ENCODE measurements at places on chromosomes 5 and 9.

DNA sequence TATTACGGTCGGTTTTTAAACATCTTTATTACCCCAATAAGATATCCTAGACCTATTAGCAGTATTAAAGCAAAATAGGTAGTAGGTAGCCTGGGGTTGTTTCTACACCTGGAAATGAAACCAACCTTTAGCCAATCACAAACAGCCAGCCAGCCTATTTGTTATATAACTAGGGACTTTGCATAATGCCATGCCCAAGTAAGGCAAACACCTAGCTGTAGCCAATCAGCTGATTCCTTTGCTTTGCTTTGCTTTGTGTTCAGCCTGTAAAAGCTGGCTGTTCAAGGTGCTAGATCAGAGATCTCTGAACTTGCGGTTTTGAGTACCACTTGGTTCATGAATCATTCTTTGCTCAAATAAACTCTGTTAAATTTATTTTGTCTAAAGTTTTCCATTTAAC, 46.5 kb upstream of the SETD9 start:
- no peak for DNase-seq

DNA sequence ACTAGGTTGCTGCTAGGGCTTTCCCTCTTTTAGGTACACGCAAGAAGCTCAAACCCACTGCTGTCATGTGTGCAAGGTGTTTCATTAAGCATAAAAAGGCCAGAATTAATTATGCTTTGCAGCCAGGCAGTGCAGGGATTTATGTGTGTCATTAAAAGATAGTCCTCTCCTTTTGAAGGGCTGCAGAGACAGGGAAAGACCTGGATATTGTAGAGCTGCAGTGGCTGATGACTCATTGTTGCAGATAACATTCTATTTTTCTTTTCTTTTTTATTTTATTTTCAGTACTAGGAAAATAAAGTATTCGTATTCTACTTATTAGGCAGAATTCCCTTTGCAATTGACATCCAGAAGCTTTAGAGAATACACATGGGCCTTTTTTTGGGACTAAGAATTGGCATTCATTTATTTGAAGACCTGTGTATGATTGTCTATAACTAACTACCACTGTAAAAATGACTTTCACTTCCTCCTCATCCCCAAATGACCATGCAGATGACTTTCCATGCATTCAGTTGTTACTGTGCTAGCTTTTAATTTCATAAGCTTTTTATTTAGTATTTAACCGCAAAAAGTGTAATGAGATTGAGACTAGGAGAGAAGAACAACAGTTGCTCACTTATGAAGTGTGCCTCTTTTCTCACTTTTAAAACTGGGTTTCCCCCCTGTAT, 113.0 kb downstream of the PAM start:
- peak; percentile 17 for DNase-seq

DNA sequence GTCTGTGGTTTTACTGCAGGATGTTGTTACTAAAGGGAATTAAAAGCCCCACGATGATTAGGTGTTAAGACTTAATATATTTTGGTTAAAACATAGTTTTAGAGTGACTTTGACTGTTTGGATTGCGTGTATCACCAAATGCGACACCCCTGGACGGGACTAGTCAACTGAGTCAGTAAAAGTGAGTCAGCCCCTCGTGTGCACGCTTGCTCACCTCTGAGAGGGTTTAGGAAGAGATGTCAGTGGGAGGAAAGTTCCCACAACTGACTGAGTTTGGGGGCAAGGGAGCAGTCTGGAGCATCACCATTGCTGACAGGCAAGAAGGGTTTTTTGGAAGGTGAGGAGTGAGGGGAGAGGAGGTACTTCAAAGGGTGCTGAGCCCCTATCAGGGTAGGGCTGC, 14.4 kb upstream of the DMRT3 start:
- peak; percentile 81 for DNase-seq

GRCh38 chr5:5380298-5380697, 42.2 kb upstream of the ICE1 start:
- no peak for DNase-seq

GRCh38 chr5:177209610-177210009, 76.0 kb downstream of the NSD1 start:
- DNase-seq = no peak

GRCh38 chr9:20290257-20290656, 332.0 kb downstream of the MLLT3 start:
- DNase-seq = no peak

DNA sequence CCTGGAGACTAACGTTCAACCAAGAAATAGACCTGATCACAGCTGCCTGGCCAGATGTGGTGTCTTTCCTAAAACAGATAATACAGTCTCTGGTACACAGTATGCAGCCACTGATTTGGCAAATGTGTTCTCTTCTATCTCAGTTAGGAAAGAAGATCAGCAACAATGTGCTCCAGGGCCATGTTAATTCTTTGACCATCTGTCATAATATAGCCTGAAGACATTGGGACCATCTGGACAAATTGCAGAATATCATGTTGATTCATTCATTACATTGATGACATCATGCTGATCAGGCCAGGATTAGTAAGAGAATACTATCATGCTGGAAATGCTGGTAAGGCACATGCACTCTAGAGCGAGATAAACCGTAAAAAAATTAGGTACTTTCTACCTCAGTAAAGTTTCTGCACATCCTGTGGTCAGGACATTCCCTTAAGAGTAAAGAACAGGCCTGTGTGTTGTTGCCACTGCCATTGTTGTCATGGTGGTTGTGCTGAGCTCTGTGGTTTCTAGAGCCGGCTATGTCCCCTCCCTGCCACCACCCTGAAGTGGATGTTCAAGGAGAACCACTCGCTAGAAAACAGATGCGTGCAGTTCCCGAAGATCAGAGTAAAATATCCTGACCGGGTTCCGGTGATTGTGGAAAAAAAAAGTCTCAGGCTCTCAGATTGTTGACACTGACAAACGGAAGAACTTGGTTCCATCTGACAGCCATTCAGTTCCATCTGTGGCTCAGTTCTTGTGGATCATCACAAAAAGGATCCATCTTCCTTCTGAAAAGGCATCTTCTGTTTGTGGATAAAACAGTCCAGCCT, 6.4 kb upstream of the JMY start:
- peak; percentile 95 for DNase-seq

DNA sequence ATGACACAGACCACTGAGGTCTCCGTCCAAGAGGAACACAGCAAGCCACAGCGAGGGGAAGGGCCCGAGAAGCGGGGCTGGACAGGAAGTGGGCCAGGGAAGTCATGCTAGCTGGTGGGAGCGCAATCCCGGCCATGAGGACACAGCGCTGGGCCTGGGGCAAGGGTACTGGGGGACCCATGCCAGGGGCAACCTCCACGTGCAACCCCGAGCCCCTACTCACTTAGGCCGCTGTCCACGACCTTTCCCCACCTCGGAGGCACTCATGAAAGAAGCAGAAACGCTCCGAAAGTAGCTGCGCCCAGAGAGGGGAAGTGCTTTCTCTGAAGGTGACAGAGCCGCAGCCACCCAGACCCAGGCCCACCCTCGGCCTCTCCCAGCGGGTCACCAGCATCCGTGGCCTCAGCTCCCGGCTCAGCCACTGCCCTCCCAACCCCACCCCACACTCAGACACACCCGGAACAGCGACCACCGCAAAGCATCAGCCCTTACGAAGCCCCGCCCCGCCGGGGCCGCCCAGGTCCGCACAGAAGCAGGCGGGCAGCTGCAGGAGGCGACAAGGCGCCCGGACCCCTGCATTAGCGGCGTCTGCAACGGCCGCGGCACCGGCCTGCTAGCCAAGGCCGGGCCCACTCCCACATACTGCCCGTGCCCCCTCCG, 782 bp downstream of the BICD2 start:
- peak; percentile 18 for DNase-seq

DNA sequence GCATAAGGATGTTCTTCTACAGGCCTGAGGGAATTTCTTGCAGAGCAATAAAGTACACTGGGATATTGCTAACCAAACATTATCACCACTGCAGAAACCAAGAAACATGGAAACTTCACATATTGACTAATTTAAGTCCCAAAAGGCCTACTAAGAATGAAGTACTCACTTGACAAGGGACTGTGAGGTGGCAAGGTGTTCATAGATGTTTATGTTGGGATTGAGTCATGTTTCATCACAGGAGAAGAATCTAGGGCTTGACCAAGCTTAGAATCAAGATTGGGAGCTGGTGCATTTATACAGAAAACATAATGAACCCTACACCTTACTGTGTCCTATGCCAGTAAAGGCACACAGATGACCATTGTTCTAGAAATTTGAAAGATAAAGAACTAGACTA, 56.7 kb upstream of the GAS1 start:
- peak; percentile 27 for DNase-seq

DNA sequence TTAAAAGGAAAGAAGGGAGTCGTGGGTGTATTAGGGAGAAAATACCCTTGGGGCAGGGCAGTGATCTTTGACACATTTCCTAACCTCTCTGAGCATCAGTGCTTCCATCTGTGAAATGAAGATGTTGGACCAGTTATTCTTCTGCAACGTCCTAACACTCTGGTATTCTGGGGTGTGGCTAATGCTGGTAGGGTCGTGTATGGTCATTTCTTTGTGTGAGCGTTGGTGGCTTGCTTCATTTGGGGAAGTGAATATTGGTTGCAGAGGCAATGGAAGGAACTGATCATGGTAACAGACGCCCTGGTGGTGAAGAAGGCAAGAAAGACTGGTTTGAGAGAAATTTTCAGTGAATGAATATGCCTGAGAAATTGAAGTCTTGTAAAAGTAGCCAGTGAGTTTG, 67.9 kb upstream of the TTC23L start:
- no peak for DNase-seq

DNA sequence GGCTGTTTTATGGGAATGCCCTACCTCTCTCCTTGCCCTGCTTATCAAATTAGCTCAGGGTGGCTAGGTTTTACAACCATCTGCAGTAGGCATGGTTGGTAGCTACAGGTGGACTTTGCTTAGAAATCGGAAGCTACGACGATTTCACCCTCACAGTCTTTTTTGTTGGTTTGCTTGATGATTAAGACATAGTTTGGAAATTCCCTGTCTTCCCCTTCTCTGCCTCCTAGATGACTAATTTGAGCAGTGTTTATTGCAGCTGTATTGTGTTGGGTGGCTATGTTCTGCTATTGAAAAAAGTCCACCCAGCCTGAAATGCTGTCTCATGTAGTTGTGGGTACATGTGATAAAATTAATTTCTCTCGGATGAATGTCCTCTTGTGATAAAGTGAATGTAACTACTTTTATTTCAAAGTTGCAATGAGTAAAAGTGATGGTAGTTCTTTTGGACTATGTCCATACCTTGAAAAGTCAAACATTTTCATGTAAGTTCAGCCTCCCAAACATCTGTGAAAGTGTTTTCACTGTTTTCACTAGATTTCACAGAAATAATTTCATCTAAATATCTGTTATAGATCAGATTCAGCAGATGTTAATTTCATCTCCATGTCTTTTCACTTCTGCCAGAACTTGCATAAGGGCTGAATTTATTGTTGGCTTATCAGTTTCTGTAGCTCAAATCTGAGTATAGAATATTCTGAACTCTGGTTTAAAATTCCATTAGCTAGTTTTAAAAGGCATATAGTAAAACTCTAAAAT, 37.3 kb upstream of the FYB1 start:
- DNase-seq = peak; percentile 86

DNA sequence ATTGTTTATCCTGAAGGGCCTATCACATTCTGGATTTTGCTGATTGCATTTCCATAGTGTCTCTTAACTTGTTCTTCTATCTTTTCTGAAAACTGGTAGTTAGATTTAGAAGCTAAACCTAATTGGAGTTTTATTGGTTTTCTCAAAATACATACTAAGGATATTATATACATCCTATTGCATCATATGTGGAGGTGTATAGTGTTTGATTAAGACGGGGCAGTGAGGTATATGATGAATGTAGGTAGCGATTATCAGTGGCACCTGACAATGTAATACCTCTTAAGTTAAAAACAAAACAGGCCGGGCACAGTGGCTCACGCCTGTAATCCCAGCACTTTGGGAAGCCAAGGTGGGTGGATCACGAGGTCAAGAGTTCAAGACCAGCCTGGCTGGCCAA, 35.0 kb downstream of the TGFBR1 start:
- DNase-seq = no peak

DNA sequence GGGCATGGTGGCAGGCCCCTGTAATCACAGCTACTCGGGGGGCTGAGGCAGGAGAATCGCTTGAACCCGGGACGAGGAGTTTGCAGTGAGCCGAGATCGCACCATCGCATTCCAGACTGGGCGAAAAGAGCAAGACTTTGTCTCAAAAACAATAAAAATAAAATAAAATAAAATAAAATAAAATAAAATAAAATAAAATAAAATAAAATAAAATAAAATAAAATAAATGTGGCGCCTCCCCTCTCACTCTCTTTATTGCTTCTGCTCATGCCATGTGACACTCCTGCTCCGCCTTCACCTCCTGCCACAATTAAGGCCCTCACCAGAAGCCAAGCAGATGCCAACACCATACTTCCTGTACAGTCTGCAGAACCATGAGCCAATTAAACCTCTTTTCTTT, 3.8 kb upstream of the SHC3 start:
- no peak for DNase-seq

- DNase-seq = no peak
Observed at GRCh38 chr5:74020503-74020902, 394.5 kb downstream of the ARHGEF28 start.

DNA sequence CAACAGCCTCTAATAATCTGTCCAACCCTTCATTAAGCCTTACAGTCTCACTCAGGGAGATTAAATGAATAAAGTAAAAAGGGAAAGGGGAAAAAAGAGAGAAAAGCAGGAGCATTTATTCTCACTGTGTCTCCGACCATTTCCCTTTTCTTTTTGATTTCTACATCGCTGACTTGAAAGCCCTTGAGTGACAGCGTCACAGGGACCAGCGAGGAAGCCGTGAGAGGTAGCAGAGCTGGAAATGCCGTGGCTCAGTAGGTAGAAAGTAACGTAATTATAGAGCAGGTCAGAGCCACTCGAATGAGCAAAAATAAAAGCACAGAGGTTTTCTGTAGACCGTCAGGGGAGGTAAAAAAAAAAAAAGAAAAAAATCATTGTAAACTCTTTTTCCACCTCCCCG, 52.4 kb downstream of the ASS1 start:
- DNase-seq = no peak

GRCh38 chr5:24347158-24347557, 297.6 kb downstream of the CDH10 start:
- DNase-seq = no peak

DNA sequence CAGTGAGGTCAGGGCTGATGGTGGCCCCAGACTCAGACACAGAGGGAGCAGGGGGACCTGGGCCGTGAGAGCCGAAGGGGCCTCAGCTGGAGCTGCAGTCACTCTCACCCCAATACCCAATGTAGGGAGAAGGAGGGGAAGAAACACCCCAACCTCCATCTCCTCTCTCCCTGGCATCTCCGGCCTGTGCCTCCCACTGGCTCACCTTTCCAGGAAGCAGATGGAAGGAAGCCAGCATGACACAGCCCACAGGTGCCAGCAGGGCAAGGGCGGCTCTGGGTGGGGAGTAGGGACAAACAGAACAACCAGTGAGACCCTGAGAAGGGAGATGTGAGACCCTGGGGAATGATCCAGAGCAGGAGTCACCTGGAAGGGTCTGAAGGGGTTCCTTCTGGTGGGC, 3.0 kb upstream of the CRB2 start:
- no peak for DNase-seq

DNA sequence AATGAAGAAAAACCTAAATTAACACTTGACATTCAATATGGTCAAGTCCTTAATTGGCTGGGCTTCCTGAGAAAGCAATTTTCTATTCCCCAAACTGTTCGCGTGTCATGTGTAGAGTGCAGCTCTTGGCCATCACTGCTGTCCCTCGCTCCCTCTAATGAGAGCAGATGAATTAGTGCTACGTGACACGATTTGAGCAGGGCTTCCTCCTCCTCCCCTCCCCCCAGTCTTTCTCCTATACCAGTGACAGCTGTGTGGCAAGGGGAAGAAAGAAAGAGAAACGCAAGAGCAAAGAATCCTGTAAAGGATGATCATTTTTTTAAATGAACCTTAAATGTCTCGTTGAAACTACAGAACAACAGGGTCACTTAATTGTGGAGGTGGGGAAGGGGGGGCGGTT, 159.6 kb downstream of the BNC2 start:
- DNase-seq = no peak
